ENCODE measurements at places on chromosomes 4 and X.

DNA sequence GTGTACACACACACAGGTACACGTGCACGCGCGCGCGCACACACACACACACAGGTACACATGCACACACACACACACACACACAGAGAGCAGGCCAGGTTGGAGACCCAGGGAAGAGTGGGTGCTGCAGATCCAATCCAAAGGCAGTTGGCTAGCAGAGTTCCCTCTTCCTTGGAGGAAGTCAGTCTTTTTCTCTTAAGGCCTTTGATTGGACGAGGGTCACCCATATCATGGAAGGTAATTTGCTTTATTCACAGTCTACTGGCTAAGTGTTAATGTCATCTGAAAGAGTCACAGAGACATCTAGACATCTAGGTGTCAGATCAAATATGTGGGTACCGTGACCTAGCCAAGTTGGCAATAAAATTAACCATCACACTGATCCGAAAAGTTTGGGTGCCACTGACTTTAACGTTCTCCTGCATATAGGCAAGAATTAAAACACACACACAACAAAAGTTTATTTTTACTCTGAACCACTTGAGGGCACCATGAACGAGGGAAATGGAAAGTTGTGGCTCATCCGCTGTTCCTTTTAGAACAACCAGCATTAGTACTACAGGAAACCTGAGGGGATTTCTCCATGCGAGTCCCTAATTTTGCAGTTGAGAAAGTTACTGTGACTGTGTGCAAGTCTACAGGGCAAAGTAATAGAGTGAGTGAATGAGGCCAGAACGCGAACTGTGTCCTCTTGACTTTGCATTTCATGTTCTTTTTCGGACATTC is 66.0 kb upstream of the STOX2 start:
- DNase-seq = no peak

- DNase-seq = no peak
Observed at GRCh38 chr4:15868111-15868510, 70.4 kb downstream of the FGFBP1 start.

DNA sequence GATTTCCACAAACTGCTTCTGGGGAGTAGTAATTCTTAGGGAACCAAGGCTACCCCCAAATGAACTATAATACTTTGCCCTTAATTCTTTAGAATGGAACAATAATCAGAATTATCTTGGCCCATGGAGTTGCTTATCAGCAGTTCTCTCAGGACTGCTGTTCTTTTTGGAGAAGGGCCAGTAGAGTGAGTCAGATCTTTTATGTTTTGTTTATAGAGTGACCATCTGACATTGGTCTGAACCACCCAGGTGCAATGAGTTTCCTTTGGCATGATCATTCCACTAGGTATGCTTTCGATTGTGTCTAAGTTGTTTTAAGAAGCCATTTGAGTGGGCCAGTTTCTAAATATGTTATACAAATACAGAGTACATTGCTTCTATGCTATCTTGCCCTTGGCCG is 31.8 kb downstream of the PRRG1 start:
- DNase-seq = no peak

DNA sequence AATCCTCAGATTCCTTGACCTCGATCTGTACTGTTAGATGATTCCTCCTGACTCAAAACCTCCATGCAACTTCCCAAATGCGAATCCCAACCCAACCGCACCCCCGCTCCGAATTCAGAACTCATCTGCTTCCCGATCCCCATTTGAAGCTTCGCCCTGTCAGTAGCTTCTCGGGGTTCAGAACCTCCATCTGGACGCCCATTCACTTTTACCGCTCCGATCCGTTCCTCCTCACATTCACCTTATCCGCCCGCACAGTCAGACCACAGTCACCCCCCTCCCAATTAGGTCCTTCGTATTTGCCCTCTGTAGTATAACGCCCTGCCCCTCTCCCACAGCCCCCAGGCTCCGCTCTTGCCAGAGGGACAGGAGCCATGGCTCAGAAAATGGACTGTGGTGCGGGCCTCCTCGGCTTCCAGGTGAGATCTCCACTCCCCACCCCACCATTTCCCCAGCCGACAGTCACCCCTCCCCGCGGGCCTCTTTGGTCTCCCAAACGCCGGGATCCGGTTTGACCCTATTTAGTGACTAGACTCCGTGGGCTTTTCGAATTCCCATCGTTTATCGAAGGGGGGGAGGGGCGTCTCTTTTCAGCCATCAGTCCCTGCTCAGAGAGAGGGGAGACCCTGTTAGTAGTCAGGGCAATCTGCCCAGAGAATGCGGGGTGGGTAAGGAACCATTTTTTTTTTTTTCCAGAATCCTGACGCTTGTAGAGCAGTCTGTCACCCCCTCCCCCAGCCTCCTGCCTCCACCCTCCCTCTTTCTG is 691 bp downstream of the MAGED1 start:
- DNase-seq = no peak

- no peak for DNase-seq
Observed at GRCh38 chr4:98851806-98852205, 77.1 kb downstream of the EIF4E start.

DNA sequence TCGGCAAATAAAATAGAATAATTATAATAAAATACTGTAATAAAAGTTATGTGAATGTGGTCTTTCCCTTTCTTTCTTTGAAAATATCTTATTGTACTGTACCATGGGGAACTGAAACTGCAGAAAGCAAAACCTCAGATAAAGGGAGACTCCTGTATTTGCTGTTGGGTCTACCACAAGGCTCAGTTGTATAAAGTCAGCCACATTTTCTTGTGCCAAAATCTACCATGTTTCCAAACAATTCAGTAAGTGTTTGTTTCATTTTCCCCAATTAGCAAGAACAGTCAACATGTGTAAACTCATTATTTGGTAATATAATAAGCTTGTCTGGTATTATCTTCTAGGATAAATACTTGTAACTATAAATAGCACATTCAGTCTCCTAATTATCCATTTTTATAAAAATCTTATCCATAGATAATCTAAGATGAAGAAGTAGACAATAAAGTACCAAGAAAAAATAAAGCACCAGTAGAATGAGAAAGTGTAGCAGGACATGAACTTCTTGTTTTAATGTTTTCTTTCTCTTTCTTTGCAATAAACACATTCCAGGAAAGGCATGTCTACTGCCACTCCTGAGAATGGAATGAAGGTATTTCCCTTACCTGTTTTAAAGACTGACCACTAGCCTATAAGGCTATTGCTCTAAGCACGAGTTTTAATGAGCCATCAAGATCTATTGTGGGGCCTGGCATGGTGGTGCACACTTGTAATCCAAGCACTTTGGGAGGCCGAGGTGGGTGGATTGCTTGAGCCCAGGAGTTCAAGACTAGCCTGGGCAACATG is 15.0 kb upstream of the OTUD4 start:
- DNase-seq = no peak

GRCh38 chr4:39544580-39545315 is 17.5 kb upstream of the UGDH start:
- no peak for DNase-seq

- no peak for DNase-seq
Observed at GRCh38 chr4:143337600-143338287, 1.1 kb downstream of the GAB1 start.

- no peak for DNase-seq
Observed at GRCh38 chr4:26034849-26035248, 120.8 kb downstream of the SMIM20 start.

- DNase-seq = no peak
Observed at GRCh38 chrX:29787656-29788055, 427.7 kb upstream of the MAGEB2 start.

- DNase-seq = no peak
Observed at GRCh38 chr4:157502656-157503055, 282.1 kb downstream of the GRIA2 start.

- no peak for DNase-seq
Observed at GRCh38 chr4:6357476-6357875, 87.8 kb downstream of the WFS1 start.

- no peak for DNase-seq
Observed at GRCh38 chr4:118326585-118326984, 26.2 kb downstream of the PRSS12 start.

- no peak for DNase-seq
Observed at GRCh38 chr4:179843370-179843769, 2399.8 kb upstream of the TENM3 start.

GRCh38 chr4:104728380-104729122 is 233.9 kb upstream of the CXXC4 start:
- no peak for DNase-seq

- DNase-seq = no peak
Observed at GRCh38 chr4:175971388-175972179, 94.1 kb upstream of the WDR17 start.

DNA sequence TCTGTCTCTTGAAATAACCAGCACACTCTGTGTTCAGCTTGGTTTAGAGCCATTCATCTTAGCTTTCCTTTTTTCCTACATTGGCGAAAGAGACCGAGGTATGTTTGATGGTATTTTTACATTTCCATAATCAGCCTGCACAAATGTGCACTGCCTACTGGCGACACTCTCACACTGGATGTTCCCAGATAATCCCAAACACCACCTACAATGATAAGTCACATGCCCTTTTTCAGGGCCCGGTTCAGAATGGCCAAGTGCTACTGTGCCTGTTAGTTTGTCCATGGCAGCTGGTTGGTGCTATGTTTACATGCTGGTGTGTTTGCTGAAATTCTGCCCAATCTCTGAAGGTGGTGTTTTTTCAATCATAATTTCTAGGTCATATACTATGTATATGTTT is 80.8 kb upstream of the NR3C2 start:
- no peak for DNase-seq

- DNase-seq = no peak
Observed at GRCh38 chr4:82282875-82283274, 90.9 kb downstream of the HNRNPD start.

- no peak for DNase-seq
Observed at GRCh38 chr4:158189422-158189821, 16.6 kb upstream of the GASK1B start.

- DNase-seq = no peak
Observed at GRCh38 chr4:145484225-145484846, 2.7 kb downstream of the SMAD1 start.

DNA sequence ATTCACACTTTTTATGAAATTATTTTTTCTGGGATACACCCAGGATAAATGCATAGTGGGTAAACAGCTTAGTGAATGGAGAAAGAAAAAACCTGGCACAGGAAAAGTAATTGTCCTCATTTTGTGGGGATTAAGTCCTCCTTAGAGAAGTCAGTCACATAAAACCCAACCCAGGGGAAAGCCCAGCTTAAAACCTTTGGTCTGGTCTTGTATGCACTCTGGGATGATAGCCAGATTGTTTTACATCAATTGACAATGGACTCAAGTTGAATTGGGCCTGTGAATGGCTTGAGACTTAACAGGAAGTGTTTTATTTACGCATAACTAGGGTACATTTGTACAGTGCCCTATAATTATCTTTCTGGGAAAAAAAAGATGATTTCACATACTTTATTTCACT is 561.3 kb upstream of the GRIA3 start:
- DNase-seq = no peak

- DNase-seq = no peak
Observed at GRCh38 chr4:54001668-54002365, 62.6 kb downstream of the CHIC2 start.

DNA sequence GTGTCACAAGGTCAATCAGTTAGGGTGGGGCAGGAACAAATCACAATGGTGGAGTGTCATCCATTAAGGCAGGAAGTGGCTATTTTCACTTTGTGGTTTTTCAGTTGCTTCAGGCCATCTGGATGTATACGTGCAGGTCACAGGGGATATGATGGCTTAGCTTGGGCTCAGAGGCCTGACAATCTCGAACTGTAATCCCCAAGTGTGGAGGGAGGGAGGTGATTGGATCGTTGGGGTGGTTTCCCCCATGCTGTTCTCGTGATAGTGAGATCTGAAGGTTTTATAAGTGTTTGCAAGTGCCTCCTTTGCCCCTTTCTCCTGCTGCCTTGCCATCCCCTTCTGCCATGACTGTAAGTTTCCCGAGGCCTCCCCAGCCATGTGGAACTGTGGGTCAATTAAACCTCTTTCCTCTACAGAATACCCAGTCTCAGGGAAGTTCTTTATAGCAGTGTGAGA is 36.7 kb upstream of the STS start:
- no peak for DNase-seq

GRCh38 chrX:25084446-25084845 is 68.7 kb upstream of the ARX start:
- DNase-seq = no peak

DNA sequence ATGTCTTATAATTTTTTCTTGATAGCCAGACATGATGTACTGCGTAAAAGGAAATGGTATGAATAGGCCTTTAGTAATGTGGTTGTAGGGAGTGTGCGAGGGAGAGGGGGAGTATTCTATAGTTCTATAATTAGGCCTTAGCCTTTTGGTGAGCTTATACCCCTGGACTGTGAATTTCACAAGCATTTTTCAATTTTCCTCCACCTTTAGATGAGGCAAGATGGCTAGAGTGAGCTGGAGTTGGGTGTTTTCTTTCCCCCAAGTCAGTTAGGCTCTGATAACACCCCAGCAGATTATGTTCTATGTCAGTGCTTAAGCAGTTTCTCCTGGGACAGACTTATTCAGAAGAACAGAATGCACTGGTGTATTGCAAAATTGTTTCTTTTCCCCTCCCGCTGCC is 210.2 kb upstream of the NPY2R start:
- no peak for DNase-seq

DNA sequence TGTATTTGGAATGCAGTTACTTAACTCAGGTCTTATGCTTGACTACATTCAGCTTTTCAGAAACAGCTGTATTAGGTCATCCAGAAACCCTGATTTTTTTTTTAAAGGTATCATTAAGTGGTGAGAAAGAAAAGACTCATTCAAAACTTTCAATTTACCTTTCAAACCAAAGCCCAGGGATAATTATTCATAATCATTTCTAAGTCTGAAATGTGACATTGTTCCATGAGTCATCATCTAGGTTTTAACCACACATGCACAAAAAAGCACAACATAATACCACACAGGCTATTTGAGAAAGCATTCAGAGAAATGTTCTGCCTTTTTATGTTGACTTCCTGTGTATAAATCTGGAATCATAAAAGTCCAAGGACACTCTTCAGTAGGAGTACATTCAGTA is 288.2 kb downstream of the IL1RAPL2 start:
- DNase-seq = no peak

DNA sequence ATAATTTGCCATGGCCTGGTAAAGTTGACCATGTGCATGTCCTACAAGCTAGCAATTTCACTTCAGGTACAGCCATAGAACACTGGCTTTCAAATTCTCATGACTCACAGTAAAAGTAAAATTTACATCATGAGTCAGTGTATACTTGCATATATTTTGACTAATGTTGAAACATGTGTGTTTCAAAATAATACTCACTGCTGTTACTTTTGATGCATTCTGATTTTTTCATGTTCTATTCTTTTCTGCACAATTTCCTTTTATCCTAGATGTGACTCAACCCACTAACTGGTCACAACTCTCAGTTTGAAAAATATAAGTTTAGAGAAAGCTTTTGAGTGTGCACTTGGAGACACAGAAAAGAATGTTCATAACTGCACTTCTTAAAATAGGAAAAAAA is 365.7 kb downstream of the FGF13 start:
- no peak for DNase-seq

DNA sequence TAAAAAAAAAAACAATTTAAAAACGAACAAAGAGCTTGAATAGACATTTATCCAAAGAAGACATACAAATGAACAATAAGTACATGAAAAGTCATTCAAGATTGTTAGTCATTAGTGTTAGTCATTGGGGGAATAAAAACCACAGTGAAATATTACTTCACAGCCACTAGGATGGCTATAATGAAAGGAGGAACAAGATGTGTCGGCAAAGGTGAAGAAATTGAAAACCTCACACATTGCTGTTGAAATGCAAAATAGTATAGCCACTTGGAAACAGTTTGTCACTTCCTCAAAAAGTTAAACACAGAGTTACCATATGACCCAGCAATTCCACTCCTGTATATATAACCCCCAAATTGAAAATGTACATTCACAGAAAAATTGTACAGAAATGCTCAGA is 45.2 kb upstream of the SLC39A8 start:
- DNase-seq = peak; percentile 12

GRCh38 chr4:120633810-120634209 is 288.7 kb downstream of the PRDM5 start:
- DNase-seq = no peak

All from CD4-positive, alpha-beta T cell treated with Interleukin-2 at 100 ng/mL for 4 hours (primary cell).